Skeletal muscle cell (primary cell): ENCODE measurements at places on chromosomes 6 and 20.

DNA sequence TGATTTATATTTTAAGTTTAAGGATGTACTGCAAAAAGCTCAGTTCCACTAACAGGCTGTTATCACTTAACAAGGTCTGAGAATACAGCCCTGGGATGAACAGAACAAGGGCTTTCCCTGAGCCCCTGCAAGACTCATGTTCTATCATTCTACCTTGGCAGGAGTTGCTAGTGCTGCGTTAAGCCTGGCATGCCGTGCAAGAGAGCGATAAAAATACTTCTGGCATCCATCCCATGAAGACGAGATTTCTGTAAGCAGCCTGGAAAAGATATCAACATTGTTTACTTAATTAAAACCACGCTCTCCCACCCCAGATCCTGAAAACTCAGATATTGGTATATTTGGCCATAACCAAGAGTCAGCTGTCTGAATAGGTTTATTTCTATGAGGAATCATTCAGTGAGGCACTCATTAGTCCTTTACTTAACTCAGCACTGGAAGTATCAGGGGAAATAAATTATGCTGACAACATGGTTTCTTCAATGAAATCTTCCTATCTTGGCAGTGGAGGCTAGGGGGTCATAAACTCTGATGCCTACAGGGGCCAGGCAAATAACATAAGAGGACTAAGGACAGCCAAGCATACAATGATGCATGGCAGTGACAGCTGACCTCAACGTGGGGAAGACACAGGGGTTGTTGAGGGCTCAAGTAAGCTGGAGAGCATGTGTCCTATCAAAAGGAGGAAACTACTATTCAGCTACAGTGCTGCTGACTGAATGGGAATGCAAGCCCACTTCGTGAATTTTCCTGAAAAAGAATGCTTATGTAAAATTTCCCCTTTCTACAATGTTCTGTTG, 37.6 kb upstream of the LYRM2 start:
- no peak for DNase-seq

GRCh38 chr6:70575899-70576495, 9.3 kb downstream of the SDHAF4 start:
- no peak for DNase-seq

DNA sequence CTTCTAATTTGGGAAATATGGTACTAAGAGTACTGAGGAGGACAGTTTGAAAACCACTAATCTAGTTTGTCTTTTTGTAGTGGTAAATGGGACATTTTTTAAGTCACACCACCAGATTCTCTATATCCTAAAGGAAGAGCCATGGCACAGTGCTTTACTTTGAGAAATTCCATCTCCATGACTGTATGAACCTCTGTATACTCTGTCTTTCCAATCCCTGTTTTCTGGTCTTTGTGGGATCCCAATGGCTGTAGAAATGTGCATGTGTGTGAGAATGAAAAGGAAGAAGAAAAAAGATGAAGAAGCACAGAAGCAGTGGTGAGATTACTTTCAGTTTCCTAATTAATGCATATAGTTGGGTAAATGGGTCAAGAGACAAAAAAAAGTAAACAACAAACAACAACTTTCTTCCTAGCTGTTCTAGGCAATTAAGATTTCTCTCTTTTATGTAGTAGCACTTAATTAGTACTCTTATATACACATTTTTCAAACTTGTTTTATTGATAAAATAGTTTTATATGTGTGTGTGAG, 141.2 kb upstream of the HCRTR2 start:
- no peak for DNase-seq

DNA sequence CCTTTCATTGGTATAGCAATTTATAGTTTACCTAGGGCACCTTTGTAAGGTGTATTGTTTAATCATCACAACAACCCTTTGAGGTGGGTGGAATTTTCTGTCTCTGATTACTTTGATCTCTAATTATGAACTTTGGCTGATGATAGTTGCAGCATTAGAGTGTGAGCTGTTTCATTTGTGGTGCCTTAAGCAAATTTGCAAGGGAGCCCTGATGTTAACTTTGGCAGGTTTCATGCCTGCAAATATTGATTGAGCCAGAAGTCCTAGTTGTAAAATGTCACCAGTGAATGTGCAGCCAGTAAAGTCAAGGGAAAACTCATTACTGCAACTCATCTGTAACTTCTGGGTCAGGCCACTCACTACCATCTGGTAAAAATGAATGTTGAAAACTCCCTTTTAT, 29.8 kb downstream of the CTNNBL1 start:
- DNase-seq = no peak

DNA sequence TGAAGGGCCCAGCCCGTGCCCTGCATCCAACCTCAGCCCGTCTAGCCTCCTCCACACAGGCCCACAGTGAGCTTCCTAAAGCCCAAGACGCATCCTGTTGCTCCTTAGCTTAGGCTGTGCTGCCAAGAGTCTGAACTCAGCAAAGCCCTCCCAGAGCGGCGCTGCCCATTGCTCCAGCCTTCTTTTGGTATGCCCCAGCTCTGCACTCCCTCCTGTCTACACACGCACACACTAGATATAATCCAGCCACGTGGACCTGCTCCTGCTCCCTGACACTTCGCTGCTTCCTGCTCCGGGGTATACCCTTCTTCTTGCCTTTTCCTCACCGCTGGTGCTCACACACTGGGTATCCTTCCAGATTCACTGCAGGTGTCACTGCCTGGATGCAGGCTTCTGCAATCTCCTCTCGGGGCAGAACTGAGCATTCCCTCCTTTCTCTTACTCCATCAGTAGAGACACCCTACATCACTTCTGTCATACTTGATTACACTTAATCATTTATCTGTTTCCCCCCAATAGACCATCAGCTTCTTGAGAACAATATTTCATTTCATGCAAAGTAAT, 23.8 kb downstream of the GABRR2 start:
- no peak for DNase-seq

DNA sequence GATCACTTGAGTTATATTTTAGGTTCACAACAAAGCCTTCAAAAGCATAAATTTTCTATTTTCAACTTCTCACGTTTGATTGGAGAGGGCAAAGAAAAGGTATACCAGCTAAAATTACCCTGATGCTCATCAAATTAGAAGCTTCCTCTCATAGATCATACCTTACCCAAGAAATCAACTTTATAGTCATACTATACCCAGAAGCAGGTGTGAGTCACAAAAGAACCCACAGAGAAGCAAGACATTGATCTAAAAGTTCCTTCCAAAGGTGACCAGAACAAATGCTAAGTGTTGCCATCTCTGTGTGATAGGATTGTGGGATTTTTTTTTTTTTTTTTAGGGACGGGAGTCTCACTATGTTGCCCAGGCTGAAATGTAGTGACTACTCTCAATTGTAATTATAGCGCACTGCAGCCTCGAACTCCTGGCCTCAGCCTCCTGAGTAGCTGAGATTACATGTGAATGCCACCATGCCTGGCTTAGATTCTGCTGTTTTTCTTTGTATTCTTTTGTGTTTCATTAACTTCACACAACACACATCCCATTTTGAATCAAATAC, 3.3 kb downstream of the EIF2S2 start:
- no peak for DNase-seq

GRCh38 chr6:27630727-27631608, 158.1 kb upstream of the ZNF184 start:
- no peak for DNase-seq

DNA sequence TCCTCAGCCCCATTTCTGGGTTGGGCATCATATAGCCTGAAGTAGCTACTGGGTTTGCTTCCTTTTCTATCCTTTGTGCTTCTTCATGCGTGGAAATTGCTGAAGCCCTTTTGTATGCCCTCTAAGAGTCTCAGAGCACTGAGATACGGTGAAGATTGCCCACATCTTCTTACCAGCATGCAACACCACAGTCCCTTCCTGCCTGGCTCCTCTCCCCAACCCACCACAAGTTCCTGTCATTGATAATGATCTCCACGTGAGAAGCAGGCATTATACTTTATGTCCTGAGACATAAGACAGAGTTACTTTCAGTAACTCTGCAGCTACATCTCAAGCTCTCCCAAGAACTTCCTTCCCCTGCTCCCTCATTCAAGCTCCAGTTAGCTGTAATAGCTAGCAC, 15.8 kb upstream of the PLCB4 start:
- DNase-seq = no peak

GRCh38 chr6:147322299-147323162, 118.3 kb downstream of the STXBP5 start:
- peak; percentile 17 for DNase-seq

- peak; percentile 56 for DNase-seq
Observed at GRCh38 chr6:33799454-33800113, 4.2 kb downstream of the MLN start.

DNA sequence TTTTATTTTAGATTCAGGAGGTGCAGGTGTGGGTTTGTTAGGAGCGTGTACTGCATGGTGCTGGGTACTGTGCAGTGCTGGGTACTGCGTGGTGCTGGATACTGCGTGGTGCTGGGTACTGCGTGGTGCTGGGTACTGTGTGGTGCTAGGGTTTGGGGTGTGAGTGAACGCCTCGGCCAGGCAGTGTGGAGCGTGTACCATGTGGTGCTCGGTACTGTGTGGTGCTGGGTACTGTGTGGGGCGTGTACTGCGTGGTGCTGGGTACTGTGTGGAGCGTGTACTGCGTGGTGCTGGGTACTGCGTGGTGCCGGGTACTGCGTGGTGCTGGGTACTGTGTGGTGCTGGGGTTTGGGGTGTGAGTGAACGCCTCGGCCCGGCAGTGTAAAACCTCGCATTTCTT, 62.9 kb downstream of the WDR27 start:
- no peak for DNase-seq

DNA sequence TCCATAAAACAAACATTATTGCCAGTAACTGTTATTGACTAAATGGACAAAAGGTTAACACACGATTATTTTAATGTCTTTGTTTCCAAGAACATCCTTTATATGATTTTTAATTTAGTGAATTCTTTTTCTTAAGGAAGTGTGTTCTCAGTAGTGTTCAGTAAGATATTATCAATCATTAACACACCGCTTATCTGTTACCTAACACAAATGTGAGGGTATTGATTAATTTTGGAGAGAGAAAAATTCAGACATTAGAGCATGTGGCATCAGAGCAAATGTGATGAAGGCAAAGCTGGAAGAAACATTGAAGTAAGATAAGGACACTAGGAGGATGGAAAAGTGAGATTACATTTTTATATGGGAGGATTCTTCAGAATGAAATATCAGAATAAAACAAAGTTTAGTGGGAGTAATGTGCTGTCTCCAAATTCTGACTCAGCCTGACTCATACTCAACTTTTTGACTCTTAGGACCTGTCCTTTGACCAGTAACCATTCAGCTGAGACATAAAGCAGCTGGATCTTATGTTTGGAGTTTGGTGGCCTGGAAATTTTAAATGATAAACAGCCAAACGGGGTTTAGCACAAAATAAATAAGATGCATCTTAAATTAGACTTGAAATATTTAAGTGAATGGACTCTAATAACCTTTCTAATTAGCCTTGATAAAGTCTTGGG, 348.6 kb downstream of the CD109 start:
- no peak for DNase-seq

GRCh38 chr6:24283043-24283985, 74.5 kb downstream of the DCDC2 start:
- DNase-seq = peak; percentile 28

GRCh38 chr20:37378785-37379598, 33.1 kb downstream of the SRC start:
- DNase-seq = peak; percentile 32

DNA sequence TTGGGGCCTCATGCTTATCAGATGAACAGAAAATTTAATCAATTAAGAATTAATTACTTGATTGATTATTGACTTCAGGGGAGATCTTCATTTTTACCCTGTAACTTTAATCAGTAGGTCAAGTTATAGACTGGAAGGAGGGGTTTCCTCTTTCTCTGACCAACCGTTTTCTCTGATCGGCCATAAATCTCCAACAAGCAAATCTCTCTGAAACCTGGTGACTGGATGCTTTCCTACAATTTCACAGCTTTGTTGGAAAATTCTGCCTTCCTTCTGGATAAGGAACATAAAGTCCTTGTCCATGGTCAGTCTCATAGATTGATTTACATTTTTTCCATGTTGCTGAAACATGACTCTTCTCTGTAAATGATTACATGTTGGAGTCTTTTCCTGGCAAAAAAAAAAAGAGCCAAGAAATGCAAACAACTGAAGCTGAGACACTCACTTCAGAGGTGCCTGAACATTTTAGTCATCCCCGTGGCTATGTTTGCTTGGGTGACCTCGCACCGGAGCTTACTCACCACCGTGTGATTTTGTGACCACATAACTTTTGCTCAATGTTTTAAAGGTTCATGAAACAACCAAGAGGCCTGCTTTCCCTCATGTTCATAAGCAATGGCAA, 31.0 kb downstream of the IRF4 start:
- peak; percentile 90 for DNase-seq

DNA sequence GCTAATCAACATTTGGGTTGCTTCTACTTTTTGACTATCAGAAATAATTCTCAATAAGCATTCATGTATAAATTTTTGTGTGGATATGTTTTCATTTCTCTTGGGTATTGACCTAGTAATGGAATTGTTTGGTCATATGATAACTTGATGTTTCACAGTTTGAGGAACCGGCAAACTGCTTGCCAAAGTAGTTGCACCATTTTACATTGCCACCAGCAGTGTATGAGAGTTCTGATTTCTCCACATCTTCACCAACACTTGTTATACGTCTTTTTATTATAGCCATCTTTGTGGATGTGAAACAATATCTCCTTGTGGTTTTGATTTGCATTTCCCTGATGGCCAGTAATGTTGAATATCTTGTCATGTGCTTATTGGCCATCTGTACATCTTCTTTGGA, 42.6 kb upstream of the TGM2 start:
- DNase-seq = no peak

DNA sequence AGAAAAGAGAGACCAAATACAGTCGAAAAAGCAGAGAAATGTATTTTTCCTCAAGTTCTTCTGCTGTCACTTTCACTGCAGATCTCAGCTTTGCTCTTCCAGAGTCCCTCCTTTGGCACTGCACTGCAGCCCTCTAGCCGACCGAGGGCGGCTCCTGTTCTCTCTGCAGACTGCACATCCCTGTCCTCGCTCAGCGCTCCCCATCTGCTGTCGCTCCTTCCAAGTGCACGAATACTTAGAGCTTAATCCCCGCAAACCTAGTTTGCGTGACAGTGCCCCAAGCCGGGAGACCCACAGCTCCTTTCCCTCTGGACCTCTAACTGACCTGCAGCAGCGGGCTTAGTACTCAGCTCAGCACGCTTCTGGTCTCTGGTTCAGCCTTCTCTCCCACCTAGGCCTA, 15.2 kb downstream of the RPP21 start:
- no peak for DNase-seq

GRCh38 chr6:53793318-53794136, 1.3 kb upstream of the LRRC1 start:
- no peak for DNase-seq

GRCh38 chr6:168326294-168327261, 7.0 kb upstream of the DACT2 start:
- DNase-seq = no peak

- DNase-seq = no peak
Observed at GRCh38 chr20:57076951-57077350, 189.5 kb downstream of the BMP7 start.

GRCh38 chr20:57672164-57672563, 37.7 kb downstream of the PMEPA1 start:
- no peak for DNase-seq

- no peak for DNase-seq
Observed at GRCh38 chr6:36912030-36912454, 26.3 kb downstream of the C6orf89 start.
